A549 treated with Hydrocortisone at 1 μM for 4 hours (cell line): ENCODE measurements at places on chromosomes 6 and 20. TPM values are rescaled to one million over a fixed set of nuclear protein-coding genes. Genes with fewer than 3 reads are reported as not detected.

HM13 gene
- 201 to 262 TPM (median 242 TPM) in 5 replicates for total RNA-seq

PDYN gene
- not detected in 5 replicates for total RNA-seq

SOBP gene
- total RNA-seq: 0.68 to 1.2 TPM (median 0.85 TPM) in 5 replicates

OXT gene
- not detected in 5 replicates for total RNA-seq

TFAP2B gene
- total RNA-seq: not detected in 5 replicates

MATN4 gene
- total RNA-seq: 0.06 to 0.16 TPM (median 0.08 TPM) in 5 replicates

SIGLEC1 gene
- 0.02 to 0.03 TPM (median 0.02 TPM) in 3 of 5 replicates, not detected in the others for total RNA-seq

C6orf15 gene
- total RNA-seq: 0.09 TPM in 1 of 5 replicates, not detected in the others

BPIFA1 gene
- total RNA-seq: not detected in 5 replicates
